ENCODE measurements at places on chromosomes 3 and 15.

GRCh38 chr15:61831505-61831921 is 228.7 kb downstream of the VPS13C start:
- peak; percentile 24 for DNase-seq

DNA sequence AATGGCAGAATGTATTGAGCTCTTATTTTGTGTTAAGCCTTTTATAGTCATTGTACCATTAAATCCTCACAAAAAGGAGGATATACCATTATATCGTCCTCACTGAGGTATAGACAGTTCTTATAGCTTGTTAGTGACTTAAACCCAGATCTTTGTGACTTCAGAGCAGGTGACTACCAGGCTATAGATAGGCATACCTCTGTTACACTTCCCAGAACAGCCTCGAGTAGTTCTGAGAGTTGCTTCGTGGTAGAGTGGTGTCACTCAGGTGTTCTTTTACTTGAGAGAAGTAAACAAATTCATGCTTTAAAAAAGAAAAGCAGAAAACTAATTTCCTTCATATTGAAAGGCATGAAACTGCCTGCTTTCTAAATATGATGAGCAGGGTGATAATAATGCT is 59.9 kb downstream of the SEC22A start:
- DNase-seq: no peak

DNA sequence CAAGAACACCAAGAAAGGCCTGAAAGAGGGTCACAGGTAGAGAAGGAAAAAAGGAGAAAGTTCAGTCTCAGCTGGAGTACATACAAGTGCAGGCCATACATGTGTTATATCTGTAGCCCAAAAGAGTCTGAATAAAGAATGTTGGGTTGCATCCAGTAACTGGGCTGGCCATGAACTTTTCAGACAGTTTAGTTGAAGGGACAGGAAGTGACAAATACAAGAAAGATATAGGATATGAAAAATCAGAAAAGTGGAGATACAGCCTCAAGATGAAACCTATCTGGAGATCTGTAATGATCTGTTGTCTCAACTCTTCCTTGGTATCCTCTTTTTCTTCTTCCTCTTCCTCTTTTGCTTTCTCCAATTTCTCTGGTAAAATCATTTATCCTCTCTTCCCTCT is 671.7 kb downstream of the MECOM start:
- DNase-seq: no peak

DNA sequence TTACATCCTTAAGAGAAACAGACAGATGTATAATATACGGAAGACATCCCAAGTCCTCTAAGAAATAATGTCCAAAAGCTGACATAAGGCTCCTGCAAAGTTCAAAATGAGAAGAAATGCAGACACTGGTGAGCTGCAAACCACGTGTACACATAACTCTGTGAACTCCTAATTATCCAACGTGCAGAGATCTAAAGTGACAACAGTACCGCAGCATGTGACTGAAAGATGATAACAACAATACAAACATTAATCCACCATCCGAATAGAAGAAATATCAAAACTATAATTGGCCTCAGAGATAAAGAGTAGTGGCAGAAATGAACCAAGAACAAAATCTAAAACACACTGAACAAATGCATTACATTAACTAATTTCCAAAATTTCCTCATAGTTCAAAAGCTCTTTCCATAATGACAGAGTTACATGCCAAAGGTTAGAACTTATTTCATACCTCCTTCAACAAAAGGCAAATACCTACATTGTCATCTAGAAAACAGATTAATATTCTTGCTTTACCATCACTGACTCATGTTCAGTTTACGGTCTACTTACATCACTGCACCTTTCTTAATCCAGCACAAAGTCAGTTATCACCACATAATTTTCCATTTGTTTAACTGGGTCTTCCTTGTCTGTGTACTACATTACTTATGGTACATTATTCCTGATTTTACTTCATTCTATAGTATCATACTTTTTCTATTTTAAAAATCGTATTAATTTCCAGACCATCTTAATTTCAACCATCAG is 2.2 kb downstream of the PDCD10 start:
- no peak for DNase-seq

DNA sequence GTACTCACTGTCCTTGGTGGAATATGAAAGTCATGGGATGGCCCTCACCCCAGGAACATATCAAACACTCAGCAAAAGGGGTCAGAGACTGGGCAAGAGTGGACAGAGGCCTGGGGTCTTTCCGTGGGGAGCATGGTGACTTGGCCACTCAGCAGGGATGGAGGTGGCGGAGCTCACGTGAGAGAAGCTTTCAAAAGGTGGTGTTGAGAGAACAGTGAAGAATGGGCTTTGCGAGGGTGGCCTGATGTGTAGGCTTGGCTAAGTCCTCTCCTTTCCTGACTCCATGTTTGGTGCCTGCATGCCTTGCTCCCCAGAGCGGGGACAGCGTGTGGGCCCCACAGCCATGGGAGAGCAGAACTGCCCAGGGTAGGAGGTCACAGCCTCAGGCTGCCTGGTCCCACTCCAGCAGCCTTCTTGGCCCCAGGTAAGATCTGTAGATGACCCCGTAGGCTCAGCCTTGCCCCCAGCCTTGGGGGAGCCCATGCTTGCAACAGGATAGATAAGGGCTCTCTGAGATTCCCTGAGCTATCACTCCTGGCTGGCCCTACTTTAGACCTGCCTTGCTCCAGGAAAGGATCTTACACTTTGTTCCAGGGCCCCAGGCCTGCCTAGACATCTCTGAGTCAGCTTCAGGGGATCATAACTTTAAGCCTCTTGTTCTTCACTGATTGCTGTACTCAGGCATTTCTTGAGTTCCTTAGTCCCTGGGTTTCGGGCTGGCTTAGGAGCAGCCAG is 17.0 kb downstream of the RPLP1 start:
- DNase-seq: no peak

- no peak for DNase-seq
These were observed 861.9 kb upstream of the SEMA6D start for GRCh38 chr15:46855388-46855787.

DNA sequence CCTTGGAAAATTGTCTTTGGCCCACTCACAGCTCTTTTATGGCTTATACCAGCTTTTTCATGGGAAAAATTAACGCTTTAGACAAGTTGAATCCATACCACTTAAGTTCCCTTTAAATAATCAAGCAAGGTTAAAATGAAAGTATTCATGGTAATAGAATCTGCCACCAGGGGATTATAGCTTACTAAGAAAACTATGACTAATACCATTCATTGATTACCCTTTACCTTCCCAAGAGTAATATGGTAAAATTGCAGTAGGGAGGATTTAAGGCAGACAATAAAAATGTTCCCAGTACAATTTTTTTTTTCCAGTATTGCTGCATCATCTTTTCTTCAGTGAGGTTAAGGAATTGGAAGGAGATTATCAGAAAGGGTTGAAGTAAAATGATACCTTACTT is 641.1 kb upstream of the NAALADL2 start:
- no peak for DNase-seq

DNA sequence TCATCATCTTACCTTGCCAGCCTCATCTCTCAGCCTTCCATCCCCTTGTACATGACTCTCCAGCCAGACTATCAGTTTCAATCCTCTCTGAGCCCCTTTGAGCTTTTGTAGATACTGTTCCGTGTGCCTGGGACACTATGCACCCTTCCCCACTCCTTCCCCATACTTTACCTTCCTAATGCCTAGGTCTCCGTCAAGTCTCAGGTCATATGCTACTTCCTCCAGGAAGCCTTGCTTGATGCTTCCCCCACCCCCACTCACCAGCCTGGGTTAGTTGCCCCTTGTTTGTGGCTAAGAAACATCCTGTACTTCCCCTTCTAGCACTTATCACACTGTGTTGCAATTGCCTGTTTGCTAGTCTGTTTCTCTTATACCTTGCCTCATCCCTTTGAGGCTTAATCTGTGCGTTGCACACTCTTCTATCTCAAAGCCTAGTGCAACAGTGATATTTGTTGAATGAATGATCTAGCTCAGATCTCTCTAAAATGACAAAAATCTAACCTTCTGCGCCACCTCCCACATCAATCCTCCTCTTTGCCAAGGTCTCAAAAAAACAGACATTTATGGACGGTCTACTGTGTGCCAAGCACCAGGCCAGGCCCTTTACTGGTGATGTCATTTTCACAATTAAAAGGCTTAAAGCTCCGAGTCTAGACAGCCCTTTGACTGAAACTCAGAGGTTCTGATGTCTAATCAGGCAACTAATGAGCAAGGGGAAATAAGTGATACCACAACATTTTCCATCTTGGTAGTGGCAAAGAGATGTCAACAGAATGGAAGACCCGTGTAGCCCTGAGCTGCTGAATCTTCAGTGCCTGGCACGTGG is 6.5 kb upstream of the USP3 start:
- DNase-seq: no peak

DNA sequence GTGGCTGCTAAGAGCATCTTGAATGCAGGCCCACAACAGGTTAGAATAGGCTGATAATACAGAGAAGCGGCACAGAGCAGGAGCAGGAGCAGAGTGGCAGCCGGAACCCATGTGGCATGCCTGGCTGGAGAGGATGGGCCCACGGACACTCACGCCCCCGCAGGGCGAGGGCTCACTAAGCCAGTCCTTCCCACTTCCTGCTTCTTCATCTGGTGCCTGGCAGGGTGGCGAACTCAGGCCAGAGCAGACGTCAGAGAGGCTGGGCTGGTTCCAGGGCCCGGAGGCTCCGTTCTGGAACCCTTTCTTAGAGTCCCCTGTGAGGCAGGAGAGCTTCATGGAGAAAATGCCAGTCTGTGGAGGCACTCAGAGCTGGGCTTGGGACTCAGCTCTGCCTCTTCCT is 195.1 kb downstream of the NTRK3 start:
- DNase-seq: no peak

GRCh38 chr3:150149651-150150051 is 179.0 kb upstream of the PFN2 start:
- no peak for DNase-seq

DNA sequence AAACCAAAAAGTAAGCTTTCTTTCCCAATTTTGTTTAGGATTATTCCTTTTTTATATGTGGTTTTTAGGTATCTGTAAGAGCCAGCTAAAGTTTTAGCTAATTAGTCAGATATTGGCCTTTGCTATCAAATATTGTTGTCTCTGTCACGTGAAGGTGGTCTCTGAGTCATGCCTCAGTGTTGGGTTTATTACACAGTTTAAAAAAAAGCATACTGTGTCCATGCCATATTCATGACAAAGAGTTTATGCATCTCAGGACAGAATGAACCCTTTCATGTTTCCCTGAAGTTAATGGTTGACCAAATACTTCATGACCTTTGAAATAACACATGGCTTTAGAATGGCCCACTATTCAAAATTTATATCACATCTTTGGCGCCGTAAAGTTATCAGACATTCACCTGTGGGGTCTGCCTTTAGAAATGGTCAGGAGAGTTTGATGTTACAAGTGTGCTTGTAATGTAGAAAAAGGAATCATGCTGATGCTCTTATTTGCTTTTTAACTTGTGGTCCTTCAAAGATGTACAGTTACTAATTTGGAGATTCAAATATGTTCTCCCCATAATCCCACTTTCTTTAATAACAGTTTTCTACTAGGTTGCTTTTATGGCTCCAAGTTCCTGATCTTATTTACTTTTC is 101.5 kb downstream of the MYRIP start:
- DNase-seq: no peak

DNA sequence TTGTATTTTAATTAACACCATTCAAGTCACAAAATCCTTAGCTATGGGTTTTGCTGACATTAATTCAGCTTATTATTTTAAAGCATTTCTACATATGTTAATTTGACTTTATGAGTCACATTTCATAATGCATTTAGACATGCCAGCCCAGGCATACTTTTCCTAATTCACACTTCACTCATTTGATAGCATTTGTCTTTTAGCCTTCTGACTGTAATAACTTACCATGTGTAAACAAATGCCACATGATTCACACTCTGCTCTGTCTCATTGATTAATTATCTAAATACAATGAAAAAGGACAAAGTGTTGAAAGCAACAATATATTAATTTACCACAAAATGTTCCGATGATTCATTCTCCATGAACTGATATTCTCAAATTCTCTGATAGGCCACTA is 927.8 kb upstream of the EPHA6 start:
- DNase-seq: no peak

- no peak for DNase-seq
These were observed 139.3 kb downstream of the SERPINI1 start for GRCh38 chr3:167874671-167875372.

- no peak for DNase-seq
These were observed 73.2 kb downstream of the PRICKLE2 start for GRCh38 chr3:64152086-64152485.

GRCh38 chr15:59105854-59106253 is 908 bp downstream of the CCNB2 start:
- no peak for DNase-seq

DNA sequence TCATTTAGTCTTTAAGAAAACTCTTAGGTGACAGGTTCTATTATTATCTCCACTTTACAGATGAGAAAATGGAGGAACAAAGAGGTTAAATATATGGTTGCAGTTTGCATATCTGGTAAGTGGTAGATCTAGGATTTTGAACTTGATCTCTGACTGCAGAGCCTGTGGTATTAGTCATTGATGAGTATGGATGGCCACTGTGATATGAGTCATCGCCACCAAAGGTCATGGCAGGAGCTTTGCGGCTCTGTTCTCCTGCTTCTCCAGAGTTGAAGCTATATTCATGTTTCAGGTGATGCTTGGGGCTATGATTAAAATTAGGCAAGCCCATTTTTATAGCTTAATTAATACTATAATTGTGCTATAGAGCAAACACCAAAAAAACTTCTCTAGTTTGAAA is 306.2 kb upstream of the DPPA4 start:
- peak; percentile 24 for DNase-seq

GRCh38 chr15:82393671-82394070 is 35.9 kb upstream of the GOLGA6L9 start:
- no peak for DNase-seq

All from H4 (cell line).